Gastroesophageal sphincter (tissue), 4 donors: ENCODE measurements at places on chromosomes 3 and 15. TPM values are rescaled to one million over a fixed set of nuclear protein-coding genes. Genes with fewer than 3 reads are reported as not detected.

DNA sequence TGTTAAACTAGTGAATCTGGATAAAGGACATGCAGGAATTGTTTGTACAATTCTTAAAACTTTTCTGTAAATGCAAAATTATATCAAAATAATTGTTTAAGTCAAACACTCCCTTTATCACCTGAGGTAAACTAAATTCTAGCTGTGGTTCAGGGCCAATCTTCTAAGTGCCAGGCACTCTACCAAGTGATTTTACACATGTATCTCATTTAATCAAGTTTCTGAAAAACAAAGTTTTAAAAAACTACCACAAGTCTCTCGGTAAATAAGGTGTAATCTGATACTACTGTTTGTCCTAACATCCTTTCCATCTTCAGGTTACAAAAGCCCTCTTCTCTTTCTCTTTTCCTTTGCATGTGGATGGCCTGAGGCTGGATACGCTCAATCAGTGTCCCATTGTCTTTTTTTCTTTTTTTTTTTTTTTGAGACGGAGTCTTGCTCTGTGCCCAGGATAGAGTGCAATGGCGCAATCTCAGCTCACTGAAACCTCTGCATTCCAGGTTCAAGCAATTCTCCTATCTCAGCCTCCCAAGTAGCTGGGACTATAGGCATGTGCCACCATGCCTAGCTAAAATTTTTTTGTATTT, 19.3 kb downstream of the IFT80 start:
- ATAC-seq, result no peak

DNA sequence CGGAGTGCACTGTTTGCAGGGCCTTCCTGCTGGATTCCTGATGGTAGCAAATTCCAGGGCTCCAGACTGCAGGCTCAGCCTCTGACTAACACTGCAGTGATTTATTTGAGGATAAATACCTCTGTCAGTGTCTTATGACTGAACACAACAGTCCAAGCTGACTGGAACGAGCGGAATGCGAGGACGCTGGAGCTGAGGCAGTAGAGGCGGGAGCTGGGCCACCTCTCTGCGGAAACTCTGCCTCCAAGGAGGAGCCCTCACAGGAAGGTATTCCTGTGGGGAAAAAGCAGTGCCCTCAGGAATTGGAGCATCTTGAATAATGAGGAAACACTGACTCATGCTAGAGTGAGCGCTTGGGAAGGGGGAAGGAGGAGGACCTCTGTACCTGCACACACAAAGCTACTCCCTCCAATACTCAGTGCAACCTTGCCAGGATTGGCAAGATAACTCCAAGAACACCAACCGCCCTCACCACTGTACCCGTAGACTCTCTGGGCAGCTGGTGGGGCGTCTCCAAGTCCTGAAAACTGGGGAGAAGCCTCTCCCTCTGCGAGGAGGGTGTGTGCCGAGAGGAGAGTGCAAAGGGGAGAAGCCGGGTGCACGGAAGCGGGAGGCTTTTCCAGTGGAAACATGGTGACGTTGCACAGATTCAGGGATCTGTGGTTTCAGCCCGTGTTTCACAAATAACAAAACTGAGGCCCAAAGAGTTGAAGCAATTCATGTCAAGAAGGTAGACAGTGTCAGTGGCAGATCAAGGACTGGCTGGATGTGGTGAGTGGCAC, 43.0 kb downstream of the VGLL4 start:
- peak; percentile 92 for ATAC-seq

The PPP1R14D gene
- not detected for total RNA-seq

GRCh38 chr15:33067456-33067855, 127.1 kb downstream of the FMN1 start:
- no peak for ATAC-seq

The GASK1A gene
- 17.1 TPM for total RNA-seq

DNA sequence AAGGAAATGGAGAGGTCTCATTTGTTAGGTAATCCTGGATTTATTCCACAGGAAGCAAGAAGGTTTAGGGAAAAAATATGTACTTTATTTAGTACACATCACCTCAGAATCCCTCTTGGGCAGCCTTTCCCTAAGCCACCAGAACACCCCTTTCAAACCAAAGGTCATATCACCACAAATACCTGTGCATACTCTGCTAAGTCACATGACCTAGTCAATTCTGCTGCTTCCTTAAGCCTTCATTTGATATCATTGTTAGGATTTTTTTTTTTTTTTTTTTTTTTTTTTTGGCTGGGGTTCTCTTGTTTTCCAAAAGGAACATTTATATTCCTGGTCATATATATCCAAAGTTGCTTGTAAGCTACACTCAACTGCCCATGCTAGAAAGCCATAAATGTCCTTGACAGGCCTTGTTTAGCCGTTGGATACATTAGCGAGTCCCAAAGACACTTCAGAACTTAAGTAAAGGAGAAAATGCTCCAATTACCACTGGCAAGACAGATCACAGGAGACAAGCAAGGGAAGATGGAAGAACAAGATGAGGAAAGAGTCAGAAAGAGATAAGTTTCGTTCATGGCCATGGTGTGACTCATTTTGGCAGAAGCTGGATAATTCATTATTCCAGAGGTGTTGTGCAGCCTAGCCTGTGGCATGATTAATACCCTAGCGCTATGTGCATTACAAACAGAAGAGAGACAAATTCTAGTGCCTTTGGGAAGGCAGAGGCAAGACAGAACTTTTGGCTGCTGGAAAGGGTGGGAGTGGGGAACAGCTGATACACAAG, 155.6 kb upstream of the SLC2A2 start:
- ATAC-seq, result peak; percentile 60

The PSTPIP1 gene
- 7.1 TPM for total RNA-seq

The HAUS2 gene
- 42.2 TPM for total RNA-seq

The SLC9C1 gene
- total RNA-seq, result 0.15 TPM

The TRA2B gene
- total RNA-seq, result 140 TPM

GRCh38 chr3:152405915-152406802, 137.4 kb downstream of the MBNL1 start:
- ATAC-seq, result peak; percentile 85

The RNF111 gene
- 17.5 TPM for total RNA-seq

The CCDC39 gene
- total RNA-seq, result not detected

- ATAC-seq, result no peak
Observed at GRCh38 chr15:68900027-68900426, 30.3 kb upstream of the SPESP1 start.

The KLHL40 gene
- not detected for total RNA-seq

The COX17 gene
- 31.9 TPM for total RNA-seq

The AADACL2 gene
- not detected for total RNA-seq

- no peak for ATAC-seq
Observed at GRCh38 chr15:98427321-98427720, 221.0 kb upstream of the IGF1R start.

GRCh38 chr3:69972672-69973071, 26.9 kb upstream of the SAMMSON start:
- no peak for ATAC-seq
